ENCODE measurements at places on chromosomes 7 and 10.

GRCh38 chr10:102344067-102344466 is 51.4 kb upstream of the NFKB2 start:
- peak; percentile 86 for DNase-seq

- DNase-seq: peak; percentile 72
These were observed 206.0 kb upstream of the MDFIC start for GRCh38 chr7:114715907-114716306.

DNA sequence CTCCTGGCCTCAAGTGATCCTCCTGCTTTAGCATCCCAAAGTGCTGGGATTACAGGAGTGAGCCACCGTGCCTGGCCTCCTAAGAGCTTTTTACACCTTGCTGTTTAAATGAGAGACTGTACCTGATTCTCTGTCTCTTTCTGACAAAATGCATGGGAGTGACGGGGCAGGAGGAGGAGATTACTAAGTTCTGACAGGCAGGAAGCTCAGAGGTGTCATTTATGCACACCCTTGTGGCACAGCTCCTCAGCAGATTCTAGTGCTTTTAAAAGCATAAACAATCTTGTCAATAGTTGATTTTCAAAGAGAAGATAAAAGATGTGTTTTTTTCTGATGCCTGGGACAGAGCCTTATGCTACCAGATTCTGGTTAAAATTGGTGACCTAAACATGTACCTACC is 39.7 kb upstream of the STEAP4 start:
- DNase-seq: no peak

DNA sequence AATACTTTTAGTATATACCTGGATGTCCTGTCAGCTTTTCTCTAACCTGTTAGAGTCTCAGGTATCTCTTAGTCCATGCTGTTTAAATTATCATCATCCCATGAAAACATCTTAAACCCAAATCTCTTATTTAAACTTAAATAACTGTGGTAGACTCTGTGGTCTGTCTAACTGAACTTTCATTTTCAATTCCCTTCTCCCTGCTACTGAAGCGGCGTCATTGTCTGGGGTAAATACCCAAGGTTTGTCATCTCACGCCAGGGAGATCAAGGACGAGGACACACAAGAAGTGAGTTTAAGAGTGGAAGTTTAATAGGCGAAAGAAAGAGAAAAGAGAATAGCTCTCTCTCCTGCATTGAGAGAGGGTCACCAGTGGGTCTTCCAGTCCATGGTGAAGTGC is 804.4 kb upstream of the CELF2 start:
- no peak for DNase-seq

DNA sequence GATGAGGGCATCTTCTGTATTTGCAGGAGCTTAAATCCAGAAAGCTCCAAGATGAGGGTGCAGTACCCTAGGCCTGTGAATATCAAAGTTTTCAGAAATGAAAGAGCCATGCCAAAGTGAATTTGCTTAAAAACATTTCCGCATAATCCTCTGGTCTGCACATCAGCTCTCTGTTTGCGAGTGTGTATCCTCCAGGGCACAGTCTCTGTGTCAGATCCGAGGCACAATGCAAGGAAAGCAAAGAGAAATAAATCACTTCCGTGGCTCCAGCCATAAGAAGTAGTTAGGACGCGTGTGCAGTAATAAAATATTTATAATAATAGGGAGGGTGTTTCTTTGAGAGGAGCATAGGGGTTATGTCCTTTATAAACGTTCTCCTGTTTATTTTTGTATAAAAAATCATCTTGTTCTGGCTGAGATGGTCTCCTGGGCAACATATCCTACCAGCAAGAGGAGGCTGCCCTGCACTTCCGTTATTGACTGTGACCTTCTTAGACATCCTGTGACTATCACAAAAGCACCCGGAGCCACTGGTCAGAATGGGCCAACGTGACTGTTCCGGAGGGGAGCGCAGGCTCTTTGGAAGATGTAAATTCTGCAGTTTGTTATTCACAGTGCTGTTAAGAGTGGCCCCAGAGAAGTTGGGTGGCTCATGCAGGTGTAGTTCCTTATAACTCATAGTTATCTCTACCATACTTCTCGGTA is 667.6 kb upstream of the FOXK1 start:
- no peak for DNase-seq

GRCh38 chr10:133214468-133215410 is 15.3 kb upstream of the UTF1 start:
- DNase-seq: no peak

DNA sequence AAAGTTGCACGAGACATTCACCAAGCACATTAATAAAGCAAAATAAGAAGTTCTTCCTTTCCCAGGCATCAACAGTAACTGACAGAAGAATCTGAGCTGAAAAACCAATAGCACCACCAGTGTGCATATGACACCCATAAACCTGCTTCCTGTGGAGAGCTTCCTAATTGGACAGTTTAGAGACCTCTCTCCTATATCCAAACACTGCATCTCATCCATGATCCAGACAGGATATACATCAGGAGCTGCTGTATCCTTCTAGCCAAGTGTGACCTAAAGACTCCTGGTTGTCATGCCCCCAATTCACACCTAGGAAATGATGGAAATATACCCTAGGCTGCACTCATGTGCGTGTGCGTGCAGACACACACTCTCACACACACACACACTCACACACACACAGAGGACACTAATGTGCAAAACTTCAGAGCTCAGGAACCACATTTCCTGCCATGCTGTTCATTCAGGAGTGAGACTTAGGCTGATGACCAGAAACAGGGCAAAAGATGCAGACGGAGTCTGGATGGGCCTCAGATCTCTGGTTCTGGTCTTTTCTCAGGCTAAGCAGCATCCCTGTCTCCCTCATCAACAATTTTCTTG is 58.0 kb downstream of the MAP3K8 start:
- no peak for DNase-seq

GRCh38 chr10:90911133-90912051 is 9.5 kb downstream of the ANKRD1 start:
- DNase-seq: peak; percentile 82

- DNase-seq: no peak
These were observed 510.5 kb upstream of the PFKP start for GRCh38 chr10:2556883-2557282.

- DNase-seq: no peak
These were observed 3.5 kb downstream of the ANKRD1 start for GRCh38 chr10:90917238-90917967.

GRCh38 chr7:151782598-151783448 is 94.1 kb downstream of the PRKAG2 start:
- peak; percentile 69 for DNase-seq

- DNase-seq: no peak
These were observed 376.6 kb downstream of the SORCS3 start for GRCh38 chr10:105017691-105018090.
